ENCODE measurements at places on chromosomes 5 and 9.

- DNase-seq: no peak
Measured at GRCh38 chr5:45081082-45081481, 272.3 kb downstream of the MRPS30 start.

DNA sequence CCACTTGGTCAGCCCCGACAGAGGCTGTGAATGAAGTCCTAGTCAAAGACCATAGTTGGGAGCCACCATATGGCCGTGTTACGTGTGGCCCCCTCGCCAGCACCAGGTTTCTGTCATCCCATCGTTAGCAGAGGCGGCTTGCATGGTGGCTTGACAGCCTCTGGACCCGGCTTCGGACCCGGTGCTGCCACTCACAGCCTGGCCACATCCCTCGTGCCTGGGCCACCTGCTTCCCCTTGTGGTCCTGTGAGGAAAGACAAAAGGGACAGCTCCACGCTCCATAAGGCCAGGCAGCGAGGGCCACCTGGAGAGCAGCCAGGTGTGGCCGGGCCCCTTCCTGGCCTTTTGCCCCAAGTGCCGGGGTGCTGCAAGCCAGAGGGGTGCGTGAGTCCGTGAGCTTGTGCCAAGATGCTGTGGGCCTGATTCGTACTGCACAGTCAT lies 6.2 kb downstream of the NKD2 start:
- DNase-seq: no peak

DNA sequence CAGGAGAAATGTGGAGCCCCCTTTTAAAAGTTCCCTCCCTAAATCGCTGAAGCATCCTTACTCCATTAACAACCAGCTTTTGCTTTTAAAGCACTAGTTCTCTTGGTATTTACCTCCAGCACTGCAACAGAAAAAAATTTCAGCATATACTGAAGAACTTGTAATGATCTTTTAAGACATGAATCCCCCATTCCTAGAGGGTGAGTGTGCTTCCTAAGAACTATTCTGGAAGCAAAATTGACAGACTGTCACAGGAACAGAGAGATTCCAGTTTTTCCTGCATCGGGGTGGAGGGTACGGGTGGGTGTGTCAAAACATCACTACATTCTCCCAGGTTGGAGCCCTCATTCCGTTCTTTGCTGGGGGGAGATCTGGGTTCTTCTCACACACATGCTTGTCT lies 151.9 kb downstream of the EBF1 start:
- no peak for DNase-seq

GRCh38 chr5:96288845-96289185 lies 144.2 kb downstream of the PCSK1 start:
- no peak for DNase-seq

- DNase-seq: no peak
Measured at GRCh38 chr5:78102500-78102899, 192.0 kb downstream of the AP3B1 start.

DNA sequence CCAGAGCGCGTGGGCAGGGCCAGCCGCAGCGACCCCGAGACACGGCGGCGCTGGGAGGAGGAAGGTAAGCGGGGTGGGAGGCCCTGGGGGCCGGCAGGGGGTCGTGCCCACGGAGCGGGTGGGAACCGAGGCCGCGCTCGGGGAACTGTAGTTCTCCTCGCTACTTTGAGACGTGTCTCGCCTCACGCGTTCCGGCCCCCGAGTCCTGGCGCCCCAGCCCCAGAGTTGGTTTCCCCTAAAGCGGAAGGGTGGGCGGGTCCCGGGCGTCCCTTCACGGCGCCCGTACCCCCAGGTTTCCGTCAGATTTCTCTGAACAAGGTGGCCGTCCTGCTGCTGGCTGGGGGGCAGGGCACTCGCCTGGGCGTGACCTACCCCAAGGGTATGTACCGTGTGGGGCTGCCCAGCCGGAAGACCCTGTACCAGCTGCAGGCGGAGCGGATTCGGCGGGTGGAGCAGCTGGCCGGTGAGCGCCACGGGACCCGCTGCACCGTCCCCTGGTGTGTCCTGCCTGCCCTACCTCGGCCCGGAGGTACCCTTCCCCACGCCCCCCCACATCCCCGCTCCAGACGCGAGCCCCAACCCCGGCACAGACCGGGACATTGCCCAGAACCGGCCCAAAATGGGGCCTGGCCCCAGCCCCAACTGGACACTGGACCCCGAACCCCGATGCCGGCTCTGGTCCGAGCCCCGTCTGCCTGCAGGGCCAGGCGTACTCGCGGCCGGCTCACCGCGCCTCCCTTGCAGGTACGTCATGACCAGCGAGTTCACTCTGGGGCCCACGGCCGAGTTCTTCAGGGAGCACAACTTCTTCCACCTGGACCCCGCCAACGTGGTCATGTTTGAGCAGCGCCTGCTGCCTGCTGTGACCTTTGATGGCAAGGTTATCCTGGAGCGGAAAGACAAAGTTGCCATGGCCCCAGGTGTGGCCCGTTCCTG lies 709 bp downstream of the UAP1L1 start:
- no peak for DNase-seq

- no peak for DNase-seq
Measured at GRCh38 chr9:89006996-89007967, 16.0 kb downstream of the S1PR3 start.

- no peak for DNase-seq
Measured at GRCh38 chr5:73655521-73656160, 29.6 kb downstream of the ARHGEF28 start.

GRCh38 chr5:149419859-149420544 lies 40.9 kb upstream of the IL17B start:
- DNase-seq: no peak

DNA sequence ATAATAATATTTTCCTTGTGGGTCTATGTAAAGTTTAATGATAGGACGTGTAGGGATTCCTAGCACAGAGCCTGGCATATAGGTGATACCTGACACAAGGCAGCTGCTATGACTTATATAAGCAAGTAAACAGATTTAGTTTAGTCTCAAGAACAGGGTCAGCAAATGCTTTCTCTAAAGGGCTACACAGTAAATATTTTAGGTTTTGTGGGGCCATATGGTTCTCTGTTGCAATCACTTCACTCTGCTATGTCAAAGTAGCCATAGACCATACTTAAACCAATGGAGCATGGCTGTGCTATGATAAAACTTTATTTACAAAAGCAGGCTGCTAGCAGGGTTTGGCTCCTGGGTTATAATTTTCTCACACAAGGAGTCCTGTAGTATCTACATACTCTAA lies 204.8 kb upstream of the KLF4 start:
- DNase-seq: no peak

DNA sequence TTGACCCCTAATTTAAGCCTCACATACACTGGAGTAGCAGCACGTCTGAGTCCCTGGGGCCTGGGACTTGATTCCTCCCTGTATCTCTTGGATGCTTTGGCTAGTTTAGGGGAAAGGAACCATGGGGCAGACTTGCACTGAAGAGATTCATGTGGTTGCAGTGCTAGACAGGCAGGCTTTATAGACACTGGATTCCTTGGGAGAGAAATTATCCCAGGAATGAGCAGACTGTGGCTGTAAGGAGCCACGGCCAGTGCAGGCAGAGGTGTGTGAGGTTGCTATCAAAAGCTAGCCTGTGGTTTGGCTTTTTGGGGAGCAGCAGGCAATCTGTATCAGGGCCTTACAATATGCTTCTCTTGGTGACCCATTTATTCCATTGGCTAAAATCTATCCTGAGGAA lies 20.5 kb upstream of the PITX1 start:
- no peak for DNase-seq

DNA sequence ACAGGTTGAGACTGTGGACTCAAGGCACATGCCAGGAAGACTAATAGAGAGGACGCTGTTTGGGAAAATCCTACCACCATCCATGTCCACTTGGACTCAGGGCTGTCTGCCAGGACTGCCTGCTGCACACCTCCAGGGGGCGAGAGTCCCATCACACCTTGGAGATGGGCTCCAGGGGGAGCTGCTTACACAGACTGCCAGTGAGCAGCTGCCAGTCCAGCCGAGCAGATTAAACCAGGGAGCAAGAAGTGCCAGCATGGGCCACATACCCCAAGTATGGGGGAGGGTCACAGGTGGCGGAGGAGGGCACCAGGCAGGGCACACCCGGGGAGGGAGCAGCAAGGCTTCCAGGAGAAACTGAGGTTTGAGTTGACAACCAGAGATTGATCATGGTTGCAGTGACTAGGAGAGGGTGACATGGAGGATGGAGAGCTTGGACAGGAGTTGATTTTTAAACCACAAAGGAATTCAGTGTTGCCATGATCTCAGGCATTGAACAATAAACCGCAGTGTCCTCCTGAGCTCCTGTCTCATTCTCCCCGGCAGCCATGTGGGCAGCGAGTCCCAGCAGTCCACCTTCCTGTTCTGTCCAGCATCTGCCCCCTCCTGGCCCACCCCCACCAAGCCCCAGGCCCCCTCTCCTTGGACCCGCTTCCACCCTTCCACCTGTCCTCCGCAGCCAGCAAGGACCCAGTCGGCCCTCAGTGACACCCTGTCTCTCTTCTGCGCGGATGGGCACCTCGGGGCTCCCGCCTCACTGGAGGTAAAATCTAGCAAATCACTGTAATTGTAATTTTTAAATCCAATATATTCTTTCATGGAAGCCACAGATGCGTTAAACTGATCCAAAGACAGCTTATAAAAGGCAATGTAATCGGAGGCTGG lies 3.1 kb upstream of the VAV2 start:
- DNase-seq: no peak

GRCh38 chr9:106092083-106092482 lies 397.7 kb downstream of the TMEM38B start:
- no peak for DNase-seq

DNA sequence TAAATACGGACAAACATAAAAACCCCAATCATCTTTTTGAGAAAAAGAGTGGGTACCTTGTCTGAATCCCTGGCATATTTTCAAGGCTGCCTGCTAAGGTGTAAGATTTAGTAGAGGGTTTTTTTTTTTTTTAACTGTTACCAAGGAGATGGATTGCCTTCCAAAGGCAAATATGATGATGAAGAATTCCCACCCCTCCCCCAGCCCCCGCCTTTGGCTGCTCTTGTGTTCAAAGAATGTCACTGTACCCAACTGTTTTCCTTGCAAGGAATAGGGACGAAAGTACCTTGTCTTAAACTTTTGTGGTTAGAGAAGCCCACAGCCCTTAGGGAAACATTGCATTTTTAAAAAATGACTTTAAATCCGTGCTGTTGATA lies 31.3 kb downstream of the ARHGAP26 start:
- no peak for DNase-seq

DNA sequence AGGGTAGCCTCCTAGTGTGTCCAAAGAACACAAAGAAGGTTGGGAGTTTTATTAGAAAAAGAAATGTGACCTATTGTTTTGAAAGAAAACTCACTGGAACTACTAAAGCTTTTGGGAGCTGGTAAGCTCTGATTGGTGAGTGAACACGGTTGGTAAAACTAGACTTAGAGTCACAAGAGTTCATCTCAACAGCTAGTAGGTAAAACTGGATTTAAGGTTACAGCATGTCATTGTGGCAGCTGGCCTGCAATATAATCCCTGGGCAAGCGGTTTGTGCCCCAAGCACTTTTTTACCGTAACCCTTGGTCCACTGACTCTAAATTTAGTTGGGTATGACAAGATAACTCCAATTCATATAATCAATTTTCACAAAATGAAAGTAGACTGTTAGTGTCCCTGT lies 47.4 kb downstream of the UBAP2 start:
- no peak for DNase-seq

GRCh38 chr5:92637960-92638359 lies 943.1 kb downstream of the NR2F1-AS1 start:
- DNase-seq: no peak

DNA sequence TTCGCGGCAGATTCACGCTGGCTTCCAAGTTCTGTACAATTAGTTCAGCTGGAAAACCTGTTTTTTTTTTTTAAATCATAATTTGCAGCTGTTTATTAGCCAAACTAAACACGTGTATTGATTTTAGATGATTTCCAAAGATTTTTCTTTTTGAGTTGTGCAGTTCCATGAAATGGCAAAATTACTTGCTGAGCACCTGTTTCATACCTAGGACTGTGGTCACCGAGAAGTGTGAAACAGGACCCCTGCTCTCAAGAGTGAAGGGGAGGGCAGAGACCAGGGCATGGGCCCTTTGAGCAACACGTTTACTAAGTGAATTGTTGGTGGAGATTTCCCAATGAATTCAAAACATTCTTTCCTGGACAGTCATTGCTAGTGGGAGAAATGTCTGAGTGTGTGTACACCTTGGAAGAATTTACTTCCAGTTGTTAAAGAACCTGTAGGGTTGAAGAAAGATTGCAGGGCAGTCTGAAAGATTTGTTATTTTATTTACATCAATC lies 688 bp downstream of the SNX24 start:
- DNase-seq: no peak

DNA sequence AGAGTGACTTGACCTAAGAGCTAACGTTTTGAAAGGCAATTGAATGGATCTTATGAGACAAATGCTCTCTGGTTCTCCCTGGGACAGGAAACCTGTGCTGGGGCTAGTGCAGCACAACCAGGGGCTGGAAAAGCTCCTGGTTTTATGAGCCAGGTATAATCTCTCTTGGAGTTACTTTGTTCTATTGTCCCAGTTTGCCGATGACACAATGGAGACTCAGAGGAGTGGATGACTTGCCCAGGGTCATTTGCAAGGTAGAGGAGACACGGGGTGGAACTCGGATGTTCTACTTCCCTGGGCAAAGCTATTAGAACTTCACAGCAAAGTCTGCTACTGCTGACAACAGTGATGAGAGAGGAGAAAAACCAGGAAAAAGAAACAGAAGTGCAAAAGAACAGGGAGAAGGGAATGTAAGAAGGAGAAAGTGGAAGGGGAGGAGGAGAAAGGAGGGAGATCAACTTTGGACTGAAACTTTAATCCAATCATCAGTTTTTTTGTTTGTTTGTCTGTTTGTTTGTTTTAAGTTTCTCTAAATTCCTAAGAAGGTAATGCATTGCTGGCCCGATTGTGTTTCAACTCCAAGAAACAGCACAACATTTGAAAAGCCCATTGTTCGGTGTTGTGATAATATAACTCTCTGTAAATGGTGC lies 7.4 kb upstream of the GSN start:
- no peak for DNase-seq

GRCh38 chr5:74556006-74556405 lies 84.5 kb downstream of the ENC1 start:
- no peak for DNase-seq

- DNase-seq: no peak
Measured at GRCh38 chr5:40171971-40172370, 507.7 kb upstream of the PTGER4 start.

- DNase-seq: no peak
Measured at GRCh38 chr5:151303666-151304065, at the start of gene SLC36A3. SLC36A3 (minus strand) TSS chr5:151303766; CDS start chr5:151303354, 412 bp downstream.

DNA sequence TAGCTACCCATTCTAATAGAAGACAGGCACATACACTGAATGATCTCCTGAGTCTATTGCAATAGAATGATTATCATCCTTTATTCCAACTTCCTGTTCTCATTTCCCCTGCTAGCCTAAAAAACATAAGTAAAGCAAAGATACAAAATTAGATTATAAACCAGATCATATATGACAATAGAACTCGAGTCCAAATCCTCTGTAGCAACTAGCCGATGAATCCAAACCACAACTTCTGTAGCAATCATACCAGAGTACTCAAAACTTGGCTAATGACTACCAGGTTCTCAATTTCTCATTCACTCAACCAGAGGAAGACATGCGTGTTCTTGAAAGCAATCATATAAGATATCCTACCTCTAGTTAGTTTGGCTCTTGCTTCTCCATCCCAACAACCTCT lies 622.1 kb downstream of the PSAT1 start:
- no peak for DNase-seq
